ENCODE measurements at places on chromosomes 12 and 14.

DNA sequence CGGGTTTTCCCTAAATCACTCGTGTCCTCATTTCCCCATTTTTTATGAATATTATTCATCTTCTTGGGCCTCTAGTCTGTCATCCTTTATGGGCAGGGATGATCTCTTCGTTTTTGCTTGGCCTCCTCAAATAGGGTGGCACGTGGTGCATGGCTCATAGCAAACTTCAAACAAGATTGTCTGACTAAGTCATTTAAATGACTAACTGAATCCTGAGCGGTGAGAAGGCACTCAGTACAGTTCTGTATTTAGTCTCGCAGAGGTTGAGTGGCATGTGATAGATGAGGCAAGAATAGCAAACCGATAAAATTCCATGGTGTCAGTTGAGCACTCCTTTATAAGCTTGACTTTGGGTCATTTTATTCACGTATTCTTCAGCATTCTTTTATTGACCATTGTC is 5.7 kb upstream of the JDP2 start:
- DNase-seq = no peak

- DNase-seq = no peak
Observed at GRCh38 chr12:50785406-50786001, 21.6 kb downstream of the ATF1 start.

DNA sequence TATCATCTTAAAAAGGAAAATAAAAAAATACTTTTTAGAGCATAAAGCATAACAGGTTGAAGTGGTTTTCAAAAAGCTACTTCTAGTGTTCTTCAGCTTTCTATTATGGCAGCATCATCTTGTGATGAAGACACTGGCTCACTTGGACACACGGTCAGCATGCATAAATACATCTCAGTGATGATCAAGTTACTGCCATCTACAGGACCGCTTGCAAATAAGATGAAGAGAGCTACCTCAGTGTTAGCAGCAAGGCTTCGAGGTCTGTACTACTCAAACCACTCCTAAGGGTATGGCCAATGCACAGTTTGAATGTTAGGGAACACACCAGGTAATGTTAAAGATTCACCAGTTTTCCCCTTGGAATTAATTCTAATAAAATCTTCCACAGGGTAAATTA is 58.8 kb downstream of the GALC start:
- no peak for DNase-seq

DNA sequence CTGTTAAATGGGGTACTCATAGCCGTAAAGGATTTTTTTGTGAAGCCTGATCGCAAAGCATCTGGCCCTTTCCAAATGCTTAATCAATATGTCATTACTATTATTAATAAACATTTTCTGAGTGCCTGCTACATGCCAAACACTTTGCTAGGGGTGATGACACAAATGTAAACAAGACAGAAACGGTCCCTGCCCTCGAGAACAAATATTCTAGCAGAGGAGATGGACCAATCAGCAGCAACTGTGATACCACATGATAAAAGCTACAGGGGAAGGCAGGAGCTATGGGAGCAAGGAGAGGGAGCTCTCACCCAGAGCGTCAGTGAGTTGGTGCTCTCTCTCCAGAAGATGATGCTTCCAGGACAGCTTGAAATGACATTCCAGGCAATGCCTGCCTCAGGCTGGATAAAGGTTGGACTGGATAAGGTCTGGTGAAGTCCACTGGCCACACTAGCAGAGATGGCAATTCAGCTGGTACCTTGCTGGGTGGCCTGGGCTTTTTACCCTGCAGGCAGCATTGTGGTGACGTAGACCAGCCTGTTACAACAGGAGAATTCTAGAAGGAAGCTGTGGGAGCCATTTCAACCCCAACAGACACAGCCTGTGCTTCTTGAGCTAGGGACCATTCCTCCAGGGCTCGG is 41.1 kb downstream of the ERH start:
- no peak for DNase-seq

- DNase-seq = no peak
Observed at GRCh38 chr12:113276306-113276705, 55.0 kb downstream of the TPCN1 start.

DNA sequence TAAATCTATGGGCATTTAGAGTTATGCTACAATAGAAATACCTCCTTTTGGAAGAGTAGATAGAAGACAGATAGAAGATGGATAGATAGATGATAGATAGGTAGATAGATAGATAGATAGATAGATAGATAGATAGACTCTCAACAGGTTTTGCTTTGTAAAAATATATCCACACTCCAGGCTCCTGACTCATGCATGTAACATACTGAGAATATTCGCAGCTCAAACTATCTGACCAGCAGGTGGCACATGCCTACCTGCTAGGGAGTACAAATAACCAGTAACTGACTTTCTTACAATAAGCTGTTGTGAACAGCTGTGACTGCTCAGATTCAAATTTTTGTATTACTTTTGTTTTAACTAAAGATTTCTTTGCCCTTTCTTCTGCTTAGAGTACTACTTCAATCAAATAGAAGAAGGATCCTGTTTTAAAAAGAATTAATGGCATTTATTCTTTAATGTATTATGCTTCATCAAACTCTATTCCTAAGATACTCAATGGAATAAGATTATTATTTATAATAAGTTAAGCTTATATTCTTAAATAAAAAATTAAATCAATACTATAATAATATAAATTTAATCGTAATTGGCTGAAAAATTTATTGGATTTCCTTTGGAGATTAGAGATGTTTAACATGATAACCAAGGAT is 15.8 kb upstream of the CPNE8 start:
- DNase-seq = peak; percentile 74

GRCh38 chr12:87779016-87779415 is 250.2 kb downstream of the C12orf50 start:
- DNase-seq = no peak

DNA sequence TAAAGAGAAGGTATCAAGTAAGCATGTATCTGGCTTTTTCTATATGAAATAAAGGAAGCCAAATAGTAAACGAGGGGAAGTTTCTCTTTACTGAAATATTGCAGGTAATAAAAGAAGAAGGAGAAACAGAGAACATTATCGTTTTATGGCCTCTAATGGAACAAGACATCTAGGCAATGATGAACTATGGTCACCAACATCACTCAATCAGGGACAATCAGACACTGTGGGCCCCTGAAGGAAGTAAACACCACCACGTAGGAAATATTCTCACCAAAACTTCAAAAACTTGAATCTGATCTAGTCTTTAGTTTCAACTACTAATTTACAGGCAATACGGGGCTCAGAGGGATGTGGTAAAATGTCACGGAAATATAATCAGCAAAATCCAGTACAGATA is 15.9 kb downstream of the HEBP1 start:
- no peak for DNase-seq

- DNase-seq = no peak
Observed at GRCh38 chr12:118355843-118356242, 16.9 kb downstream of the TAOK3 start.

DNA sequence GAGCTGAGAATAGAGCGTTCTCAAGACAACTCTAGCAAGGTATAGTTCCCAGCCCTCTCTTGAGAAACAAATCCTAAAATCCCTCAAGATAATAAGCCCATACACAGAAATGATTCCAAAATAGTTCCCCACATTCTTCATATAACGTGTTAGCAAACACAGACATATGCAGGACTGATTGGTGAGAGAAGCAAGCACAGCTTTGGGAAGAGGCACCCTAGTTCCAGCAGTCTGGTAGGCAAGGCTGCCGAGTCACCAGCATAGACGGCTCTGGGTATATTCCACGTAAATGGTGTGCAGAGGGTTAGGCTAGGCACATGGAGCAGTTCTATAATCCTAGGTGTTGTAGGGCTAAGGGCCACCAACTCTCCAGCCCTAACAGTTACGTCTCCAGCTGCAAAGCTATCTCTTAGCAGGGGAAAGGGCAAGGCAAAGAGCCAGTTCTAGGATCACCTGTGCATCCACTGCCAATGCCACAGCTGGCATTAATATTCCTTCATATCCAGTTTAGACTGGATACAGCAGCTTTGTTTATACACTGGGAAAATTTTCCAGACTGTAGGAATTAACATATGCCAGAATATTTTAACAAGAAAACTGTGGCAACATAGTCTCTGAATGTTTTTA is 52.9 kb downstream of the SH2B3 start:
- DNase-seq = no peak

GRCh38 chr12:107032266-107032665 is 45.3 kb upstream of the MTERF2 start:
- DNase-seq = no peak

DNA sequence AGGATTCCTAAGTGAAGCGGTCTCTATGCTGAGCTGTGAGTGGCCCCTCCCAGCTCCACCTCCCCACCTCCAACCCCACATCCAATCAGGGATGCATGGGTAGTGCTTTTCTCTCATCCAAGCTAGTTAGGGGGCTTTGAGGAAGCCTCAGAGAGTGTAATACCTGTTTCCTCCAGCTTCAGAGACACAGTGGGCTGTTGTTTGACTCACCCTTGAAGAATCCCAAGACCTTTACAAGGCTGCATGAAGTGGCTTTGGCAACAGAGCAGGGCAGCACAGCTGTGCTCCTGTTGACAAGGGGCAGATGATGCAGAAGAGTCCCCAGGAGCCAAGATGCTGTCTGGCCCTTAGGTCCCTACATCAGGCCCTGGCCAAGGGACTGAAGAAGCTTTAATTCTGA is 27.1 kb upstream of the CLMN start:
- peak; percentile 26 for DNase-seq

DNA sequence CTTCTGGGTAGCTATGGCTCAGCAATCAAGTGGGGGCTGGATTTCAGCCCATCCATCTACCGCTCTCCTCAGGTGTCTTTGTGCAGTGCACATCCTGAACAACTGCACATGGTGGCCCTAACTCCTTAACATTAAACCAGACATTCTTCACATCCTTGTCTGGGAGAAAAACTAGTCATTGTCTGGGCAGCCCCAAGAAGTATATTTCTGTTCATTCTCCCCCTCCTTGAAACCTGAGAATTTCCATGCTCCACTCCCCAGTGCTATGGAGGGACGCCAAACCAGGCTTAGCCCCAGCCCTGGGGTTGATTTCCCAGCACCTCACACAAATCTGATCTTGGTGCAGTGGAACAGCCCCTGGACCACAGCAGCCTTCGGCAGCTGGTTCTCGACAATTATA is 13.4 kb downstream of the MYL2 start:
- no peak for DNase-seq

DNA sequence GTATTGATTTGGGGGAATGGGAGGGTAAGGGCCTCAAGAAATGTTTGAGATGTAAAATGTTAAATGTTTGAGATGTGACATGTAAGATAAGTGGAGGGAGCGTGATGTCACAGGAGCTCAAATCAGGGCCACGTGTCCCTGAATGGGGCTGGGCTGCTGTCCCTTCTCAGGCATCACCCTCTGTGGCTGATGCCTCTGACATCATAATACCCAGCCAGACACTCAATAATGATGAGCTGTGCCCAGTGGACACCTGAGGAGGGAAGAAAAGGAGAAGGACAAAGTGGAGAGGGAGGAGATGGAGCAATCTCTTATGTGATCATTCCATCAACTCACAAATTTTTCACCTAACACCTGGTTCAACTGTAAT is 120.8 kb downstream of the SAMD4A start:
- DNase-seq = no peak

DNA sequence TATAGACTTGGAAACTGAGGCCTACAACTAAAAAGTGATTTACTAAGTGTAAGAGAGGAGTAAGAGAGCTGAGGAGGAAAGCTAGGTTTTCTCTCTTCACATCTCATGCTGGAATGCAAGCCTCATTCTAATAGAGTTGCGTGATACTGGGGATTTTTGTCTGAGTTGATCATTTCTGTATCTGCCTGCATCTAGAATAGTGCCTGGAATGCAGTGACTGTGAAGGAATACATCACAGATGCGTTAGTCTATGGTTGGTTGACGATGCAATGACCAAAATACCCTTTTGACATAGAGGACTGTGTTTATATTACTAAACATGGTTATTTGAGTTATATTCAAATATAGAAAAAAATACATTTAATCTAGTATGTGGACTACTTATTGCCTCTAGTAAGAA is 9.2 kb upstream of the TMEM117 start:
- no peak for DNase-seq

DNA sequence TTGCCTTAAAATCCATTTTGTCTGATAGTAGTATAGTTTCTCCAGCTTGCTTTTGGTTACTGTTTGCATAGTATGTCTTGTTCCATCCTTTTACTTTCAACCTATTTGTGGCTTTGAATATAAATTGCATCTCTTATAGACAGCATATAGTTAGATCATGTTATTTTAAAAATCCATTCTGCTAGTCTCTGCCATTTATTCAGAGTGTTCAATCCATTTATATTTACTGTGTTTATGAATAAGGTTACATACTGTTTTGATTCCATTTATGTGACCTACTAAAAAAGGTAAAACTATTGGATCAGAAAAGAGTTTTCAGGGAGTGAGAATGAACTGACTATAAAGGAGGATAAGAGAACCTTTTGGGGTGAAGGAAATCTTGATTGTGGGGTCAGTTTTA is 29.6 kb upstream of the VPS33A start:
- no peak for DNase-seq

- no peak for DNase-seq
Observed at GRCh38 chr14:52119030-52119429, 50.2 kb upstream of the NID2 start.

GRCh38 chr14:92613008-92613658 is 99.6 kb downstream of the RIN3 start:
- peak; percentile 18 for DNase-seq

DNA sequence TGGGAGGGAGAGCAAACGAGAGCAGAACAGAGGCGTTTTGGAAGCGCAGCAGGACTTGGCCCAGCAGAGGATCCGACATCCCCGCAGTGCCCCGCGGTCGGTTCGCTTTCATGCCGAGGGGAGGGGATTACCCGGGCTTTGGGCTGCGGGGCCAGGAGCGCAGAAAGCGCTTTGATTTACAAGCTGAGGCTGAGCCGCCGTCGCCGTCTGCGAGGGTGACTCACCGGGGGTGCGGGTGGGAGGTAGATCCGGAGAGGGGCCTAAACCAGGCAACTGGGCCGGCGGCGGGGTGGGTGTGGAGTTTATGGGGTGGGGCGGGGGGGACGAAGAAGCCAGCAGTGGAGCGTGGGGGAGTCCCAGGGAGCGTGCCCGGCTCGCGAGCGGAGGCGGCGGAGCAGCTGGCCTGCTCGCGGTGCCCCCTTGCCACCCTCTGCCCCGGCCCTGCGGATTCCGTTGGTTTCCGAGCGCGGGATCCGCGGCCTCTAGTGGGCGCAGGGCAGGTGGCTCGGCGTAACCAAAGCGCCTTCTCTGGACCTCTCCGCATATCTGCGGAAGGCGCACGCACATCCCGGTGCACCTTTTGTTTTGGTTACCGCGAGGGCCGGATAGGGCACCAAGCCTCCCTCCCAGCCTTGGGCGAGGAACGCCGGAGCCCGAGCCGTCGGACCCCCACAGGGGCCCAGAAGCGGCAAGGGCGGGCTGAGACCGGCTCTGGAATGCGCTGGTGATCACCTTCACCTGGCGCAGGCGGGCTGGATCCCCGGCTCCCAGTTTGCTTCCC is 2.6 kb downstream of the SIX4 start:
- peak; percentile 46 for DNase-seq

GRCh38 chr12:68559246-68559645 is 51.5 kb upstream of the RAP1B start:
- DNase-seq = no peak

GRCh38 chr14:74508844-74509428 is 15.4 kb downstream of the ISCA2 start:
- DNase-seq = no peak

GRCh38 chr14:89267163-89267562 is 149.9 kb downstream of the FOXN3 start:
- no peak for DNase-seq

All from LoVo (cell line).